Stimulated activated CD4-positive, alpha-beta T cell treated with anti-CD3 and anti-CD28 coated beads, Interleukin-4, amount 100 ng/mL, for 4 hours (primary cell): ENCODE measurements at places on chromosomes 2 and 18.
A peak's percentile ranks its signal among the peaks of the same experiment; 100 is the strongest.

GRCh38 chr2:43676322-43677050 lies at the start of gene C1GALT1C1L:
C1GALT1C1L (minus strand) TSS chr2:43676429; CDS start chr2:43676322, 107 bp downstream.
- DNase-seq = peak; percentile 29

DNA sequence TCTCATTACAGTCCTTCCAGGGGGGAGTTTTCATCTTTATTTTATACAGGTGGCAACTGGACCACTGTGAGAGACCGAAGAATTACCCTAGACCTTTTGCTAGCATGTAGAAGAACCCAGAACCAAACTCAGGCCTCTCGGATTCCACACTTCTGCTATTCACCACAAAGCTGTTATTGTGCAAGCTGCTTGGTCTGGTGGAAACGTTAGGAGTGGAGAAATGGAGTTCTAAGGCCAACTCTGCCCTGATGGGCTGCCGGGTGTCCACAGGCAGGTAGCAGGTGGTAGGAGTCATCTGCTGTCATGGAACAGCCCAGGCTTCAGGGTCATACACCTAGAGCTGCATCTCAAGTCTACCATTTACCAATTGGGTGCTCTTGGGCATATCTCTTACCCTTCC lies 218.8 kb downstream of the BCL11A start:
- no peak for DNase-seq

- DNase-seq = no peak
Measured at GRCh38 chr2:150859877-150860276, 372.4 kb upstream of the RND3 start.

GRCh38 chr2:215851082-215851481 lies 162.3 kb downstream of the MREG start:
- no peak for DNase-seq

GRCh38 chr18:23193742-23194141 lies 58.5 kb downstream of the CABLES1 start:
- no peak for DNase-seq

- DNase-seq = no peak
Measured at GRCh38 chr2:187890690-187891089, 336.5 kb upstream of the TFPI start.

DNA sequence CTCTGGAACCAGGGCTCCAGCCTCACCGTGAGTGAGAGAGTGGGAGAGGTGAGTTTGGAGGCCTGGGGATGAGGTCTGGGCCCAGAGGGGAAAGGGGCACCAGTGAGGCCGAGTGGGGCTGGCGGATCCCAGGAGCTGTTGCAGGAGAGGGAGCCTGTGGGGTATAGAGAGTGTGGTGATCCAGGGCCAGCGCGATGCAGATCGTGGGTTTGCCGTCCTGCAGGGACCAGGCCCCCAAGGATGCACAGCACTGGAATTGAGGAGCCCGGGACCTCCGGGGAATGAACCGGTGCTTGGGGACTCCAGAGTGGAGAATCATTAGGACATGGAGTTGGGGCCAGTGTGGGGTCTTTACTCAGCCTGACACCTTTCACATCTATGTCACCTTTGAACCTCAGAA lies 25.7 kb upstream of the RAB6D start:
- DNase-seq = no peak

DNA sequence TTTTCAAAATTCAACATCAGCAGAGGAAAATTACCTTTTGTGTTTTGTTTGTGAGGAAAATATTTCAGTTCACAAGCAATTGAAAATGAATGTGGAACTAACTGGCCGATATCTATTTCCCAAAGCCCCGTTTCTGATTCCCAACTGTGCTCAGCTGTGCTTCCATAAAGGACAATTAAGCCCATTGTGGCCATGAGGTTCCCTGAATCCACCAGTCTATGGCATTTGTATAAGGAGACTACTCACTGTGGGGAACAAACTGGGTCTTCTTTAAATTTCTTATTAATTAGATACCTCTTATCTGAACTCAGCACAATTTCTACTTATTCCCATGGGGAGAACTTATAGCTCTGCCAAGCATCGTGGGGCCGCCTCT lies 31.4 kb upstream of the AGAP1 start:
- DNase-seq = no peak

GRCh38 chr2:13495051-13495450 lies 778.3 kb downstream of the TRIB2 start:
- no peak for DNase-seq

DNA sequence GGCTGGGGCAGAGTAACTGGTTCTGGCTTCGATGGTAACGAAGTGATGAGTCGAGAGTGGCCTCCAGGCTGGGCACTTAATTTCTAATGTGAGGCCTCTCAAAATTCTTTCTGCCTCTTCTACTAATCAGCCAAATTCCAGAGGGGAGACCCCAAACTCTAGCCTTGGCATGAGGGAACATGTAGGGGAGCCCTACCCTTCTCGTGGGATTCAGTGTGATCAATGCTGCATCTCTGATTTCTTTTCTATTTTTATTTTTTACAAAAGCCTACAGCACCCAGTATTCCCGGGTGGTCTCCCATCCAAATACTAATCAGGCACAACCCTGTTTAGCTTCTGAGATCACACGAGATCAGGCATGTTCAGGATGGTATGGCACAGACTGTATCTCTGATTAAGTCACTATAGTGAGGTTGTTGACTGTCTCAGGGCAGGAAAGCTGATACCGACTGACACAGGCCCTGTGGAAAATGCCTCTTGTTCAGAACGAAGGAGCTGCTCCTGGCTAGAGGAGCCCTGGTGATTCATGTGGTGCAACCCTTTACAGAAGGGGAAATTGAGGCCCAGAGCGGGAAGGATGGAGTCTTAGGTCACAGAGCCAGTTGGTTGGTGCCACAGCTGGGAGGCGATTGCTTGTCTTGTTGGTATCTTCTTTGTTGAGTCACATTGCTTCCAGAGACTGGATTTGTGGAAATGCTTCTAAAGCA lies 126.3 kb upstream of the HS6ST1 start:
- DNase-seq = no peak

- DNase-seq = no peak
Measured at GRCh38 chr18:45783097-45784075, 42.1 kb upstream of the SIGLEC15 start.

DNA sequence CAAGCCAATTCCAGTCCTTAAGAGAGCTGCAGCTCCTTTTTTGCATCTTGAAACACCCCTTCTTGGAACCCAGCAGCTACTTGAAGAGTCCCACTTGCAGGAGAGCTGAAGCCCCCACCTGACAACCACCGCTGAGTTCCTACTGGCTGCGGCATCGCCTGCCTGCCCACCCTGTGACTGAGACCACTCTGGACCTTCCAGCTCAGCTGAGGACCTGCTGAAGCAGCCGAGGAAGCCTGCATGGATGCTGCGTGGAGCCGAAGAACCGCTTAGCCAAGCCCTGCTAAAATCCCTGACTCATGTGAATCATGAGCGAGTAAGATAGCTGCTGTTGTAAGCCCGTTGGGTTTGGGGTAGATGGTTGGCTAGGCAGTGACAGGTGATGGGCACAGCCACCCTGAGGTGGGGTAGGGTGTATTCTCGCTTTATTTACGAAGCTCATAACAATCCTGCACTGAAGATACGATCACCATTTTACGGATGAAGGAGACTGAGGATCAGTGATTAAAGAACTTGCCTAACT lies 78.4 kb downstream of the INHBB start:
- no peak for DNase-seq

- DNase-seq = no peak
Measured at GRCh38 chr2:218897394-218898108, 16.9 kb downstream of the WNT10A start.

DNA sequence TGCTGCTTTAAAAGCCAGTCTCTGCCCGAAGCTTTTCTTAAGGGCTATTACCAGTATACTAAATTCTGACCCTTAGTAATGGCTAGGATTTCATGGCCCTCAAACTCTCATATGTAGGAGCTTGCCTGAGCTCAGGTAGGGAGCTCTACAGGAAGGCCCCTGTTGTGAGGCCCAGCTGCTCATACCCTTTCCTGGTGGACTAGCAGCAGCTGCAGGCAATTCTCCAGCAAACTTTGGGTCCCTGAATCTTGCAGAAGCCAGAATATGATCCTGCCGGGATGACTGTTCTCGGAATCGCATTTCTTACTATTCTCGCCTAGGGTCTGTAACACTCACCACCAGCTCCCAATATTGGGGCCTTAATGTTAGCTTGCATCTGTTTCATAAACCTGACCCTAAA lies 106.4 kb upstream of the SERTAD2 start:
- no peak for DNase-seq

DNA sequence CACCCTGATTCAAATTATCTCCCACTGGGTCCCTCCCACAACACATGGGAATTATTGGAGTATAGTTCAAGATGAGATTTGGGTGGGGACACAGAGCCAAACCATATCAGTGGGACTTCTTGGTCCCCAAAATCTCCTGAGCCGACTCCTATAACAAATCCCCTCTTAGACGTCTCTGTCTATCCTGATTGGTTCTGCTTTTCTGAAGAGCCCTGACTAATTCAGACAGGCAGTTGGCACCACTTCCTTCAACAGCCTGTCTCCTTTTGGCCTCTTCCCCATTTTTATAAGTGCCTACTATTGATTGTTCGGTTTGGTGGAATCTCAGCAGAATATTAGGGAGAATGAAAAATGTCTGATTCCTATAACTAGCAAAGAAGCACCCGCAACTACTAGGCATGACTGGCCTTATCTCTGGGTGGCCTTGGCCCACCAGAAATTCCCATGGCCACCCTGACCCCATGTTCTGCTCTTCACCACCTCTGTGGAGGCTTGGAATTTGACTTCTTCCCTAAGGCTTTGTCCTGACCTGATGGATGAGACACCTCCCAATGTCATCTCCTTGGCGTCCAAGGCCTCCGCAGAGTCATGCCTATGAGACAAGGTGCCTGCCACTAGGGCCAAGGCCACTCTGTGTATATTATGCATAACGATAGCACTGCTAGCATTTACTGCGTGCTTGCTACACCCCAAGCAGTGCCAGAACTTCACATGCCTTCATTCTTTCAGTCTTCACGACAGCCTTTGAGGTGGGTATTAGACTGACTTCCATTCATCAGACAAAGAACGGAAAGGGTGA lies 218.9 kb upstream of the COPS8 start:
- no peak for DNase-seq

DNA sequence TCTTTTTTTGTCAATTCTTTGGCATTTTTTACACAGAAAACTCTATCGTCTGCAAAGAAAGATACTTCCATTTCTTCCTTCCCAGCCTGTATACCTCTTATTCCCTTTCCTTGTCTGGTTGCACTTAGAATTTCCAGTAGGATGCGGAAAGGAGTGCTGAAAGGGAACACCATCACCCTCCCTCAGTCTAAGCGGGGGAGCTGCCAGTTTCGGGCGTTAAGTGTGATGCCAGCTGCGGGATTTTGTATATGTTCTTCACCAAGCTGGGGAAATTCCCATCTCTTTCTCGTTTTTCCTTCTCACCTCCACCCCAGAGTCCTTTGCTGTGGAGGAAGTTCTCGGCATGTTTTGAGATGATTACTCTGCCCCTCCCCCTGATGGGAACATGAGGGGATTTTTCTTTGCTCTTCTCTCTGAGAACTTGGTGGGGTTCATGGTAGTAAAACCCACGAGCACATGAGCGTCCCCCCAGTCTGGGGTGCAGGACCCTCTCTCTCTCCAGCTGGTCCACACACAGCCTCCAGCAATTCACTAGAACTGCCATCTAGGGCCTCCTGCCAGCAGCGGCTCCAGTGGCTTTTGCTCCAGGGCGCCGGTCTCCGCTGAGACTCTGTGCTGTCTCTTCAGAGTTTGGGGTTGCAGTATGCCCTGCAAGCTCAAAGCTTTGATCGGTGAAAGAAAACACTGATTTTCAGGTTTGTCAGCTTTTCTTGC lies 15.5 kb downstream of the AQP12A start:
- no peak for DNase-seq

DNA sequence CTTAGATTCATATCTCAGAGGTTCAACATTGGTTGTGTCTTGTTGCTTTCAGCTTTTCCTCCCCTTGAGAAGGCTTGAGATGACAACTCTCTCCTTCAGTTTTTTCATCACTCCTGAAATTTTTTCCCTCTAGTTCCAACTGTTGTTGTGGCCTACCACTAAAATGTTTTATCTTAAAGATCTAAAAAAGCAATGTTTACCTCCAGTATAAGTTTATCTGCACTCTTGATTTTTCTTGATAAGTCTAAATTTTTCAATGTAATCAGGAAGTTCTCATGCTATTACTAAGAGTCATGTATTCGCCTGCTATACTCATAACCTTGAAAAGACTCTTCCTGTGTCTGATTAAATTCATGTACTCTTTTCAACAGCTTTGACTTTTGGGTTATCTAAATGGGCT lies 366.3 kb upstream of the TFPI start:
- DNase-seq = no peak

DNA sequence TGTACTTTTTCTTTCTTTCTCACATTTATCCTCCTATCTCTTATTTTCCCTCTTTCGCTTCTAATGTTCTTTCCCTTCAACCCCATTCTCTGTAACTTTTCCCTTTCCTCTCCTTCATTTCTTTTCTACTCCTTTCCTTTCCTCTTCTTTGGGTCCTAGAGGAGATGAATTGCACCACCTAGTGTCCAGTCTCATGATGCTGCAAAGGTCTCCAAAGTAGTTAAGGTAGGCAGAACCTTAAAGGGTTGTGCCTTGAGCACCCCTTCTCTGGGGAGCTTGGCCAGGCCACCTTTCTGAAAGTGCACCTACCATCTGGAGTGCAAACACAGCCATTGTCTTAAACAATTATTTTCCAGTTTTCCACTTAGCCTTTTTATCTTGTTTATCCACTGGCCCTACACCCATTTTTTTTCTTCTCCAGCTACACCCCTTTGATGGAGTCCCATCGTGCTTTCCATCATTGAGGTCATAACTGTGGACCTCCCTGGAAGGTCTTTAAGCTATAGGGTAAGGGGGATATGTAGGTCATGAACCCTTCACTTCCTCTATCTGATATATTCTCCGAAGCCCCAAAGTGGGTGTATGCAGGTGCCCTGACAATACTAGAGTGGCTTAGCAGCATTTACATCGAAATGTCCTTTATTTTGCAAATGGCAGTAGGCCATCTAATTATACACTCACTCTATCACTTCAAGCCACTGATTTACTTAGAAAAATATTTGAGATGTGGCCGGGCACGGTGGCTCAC lies 155.9 kb downstream of the ESCO1 start:
- no peak for DNase-seq

GRCh38 chr18:3529601-3530000 lies 79.6 kb downstream of the TGIF1 start:
- no peak for DNase-seq

- no peak for DNase-seq
Measured at GRCh38 chr2:173716458-173717052, 248.6 kb downstream of the SP3 start.

DNA sequence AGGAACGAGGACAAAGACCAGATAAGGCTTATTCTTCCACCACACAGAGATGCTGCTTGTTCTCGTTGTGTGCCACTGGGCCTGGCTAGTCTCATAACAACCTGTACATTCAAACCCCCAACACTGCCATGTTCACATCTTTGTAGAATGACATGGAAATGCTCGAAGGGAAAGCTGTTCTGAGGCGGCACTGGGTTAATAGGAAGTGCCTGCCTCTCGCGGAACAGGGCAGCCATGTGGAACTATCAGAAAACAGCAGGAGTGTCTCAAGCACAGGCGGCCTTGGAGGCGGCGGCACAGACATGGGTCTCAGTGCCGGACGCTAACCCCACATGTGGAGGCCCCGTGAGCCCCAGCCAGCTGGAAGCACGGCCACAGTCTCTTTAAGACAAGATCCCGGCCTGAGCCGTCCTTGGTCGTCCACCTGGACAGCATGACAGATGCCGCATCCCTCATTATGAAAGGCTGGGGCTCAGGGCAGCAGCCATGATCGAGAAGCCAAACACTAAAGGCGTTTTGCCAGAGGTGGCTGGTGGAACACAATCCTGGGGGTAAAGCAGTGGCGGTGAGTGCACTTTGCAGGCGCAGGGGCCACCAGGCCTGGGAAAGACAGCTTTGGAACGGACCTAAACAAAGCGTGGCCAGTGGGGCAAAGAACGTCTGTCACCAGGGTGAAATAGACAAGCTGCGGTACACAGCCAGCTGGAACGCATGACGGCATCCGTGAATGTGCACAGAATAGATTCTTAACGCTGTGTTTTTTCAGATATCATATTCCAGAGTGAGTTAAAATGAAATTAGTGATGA lies 161.0 kb downstream of the HDAC4 start:
- DNase-seq = no peak
